Inflammatory macrophage (primary cell): ENCODE measurements at places on chromosomes 7 and 10.

- no peak for DNase-seq
Measured at GRCh38 chr7:26627891-26628341, 236.5 kb downstream of the SKAP2 start.

DNA sequence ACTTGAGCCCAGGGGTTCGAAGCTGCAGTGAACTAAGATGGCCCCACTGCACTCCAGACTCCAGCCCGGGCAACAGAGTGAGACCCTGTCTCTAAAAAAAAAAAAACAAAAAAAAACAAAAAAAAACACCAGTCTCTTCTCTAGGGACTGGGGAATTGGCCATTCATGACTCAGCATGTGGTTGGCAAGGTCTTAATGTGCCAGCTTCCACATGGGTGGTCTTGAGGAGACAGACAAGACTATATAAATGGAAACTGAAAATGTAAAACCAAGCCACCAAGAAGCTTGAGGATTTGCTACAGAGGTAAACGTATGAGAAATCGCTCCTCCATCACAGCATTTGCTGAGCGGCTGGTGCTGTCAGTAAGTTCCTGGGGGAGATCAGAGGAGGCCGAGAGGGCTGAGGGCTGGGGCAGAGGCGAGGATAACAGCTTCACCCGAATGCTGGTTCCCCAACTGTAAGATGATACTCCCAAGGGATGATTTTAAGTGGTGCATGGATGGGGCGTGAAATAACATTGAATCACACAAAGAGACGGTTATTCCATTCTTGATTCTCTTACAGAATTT is 128.7 kb downstream of the C10orf105 start:
- DNase-seq, result no peak

DNA sequence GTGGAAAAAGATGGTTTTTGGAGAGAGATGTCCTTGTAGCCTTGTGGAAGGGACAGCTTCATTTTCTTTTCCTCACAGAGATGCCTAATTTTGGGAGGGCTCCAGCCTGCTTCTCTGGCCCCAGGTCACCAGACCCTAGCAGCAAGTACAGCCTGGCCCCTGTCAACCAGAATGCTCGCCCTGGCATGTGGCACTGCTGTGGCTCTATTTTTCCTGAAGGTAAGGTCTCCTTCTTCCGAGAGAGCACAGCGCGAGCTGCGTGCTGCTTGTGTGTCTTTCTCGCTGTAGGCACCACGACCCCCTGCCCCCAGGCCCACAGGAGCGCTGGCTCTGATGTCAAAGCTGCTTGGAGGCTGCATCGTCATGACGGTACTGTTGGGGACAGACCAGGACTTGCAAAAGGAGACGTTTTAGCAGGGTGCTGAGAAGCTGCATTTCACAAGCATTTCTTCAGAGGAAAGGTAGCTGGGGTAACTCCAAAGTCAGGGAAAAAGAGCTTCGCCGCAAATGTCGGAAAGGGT is 58.7 kb downstream of the CLEC2L start:
- DNase-seq, result no peak

- no peak for DNase-seq
Measured at GRCh38 chr10:130045091-130045652, 65.5 kb downstream of the C10orf143 start.

GRCh38 chr10:99411546-99411945 is 18.9 kb downstream of the GOT1 start:
- DNase-seq, result no peak

- DNase-seq, result no peak
Measured at GRCh38 chr10:59898125-59898835, 8.1 kb downstream of the CCDC6 start.

GRCh38 chr7:26485367-26485934 is 193.8 kb downstream of the SNX10 start:
- DNase-seq, result no peak

DNA sequence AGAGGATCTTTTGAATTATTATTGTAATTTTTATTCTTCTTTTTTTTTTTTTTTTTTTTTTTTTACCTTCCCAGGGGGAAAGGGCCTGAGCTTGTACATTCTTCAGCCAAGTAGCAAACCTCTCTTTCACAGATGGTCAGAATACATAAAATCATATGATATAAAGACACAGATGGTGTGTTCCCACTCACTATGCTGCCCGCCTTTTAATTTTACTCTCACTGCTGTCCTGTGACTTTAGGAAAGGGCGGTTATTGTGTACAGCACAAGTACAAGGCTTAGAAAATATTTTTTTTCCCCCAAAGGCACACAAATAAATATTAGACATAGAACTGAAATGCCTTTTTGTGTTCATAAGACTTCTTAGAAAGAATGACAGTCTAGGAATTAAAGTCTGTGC is 213.6 kb downstream of the RPS24 start:
- DNase-seq, result no peak

DNA sequence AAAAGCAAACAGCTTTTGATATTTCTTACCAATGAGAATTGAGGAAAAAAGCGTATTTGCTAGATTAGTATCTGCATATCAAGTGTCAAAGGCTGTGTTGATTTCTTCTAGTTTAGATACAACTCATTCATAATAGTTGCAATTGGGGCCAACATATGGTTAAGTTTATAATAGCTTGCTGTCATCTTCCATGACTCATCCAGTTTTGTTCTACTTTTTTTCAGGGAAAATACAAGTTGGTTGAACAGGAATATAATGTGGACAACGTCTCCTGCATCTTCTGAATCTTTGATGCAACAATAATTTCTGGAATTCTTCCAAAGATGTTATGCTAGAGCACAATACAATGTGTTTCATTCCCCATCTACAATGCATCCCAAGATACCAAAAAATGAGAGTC is 182.0 kb downstream of the THSD7A start:
- DNase-seq, result no peak

- no peak for DNase-seq
Measured at GRCh38 chr7:36408589-36408988, 18.9 kb downstream of the ANLN start.

DNA sequence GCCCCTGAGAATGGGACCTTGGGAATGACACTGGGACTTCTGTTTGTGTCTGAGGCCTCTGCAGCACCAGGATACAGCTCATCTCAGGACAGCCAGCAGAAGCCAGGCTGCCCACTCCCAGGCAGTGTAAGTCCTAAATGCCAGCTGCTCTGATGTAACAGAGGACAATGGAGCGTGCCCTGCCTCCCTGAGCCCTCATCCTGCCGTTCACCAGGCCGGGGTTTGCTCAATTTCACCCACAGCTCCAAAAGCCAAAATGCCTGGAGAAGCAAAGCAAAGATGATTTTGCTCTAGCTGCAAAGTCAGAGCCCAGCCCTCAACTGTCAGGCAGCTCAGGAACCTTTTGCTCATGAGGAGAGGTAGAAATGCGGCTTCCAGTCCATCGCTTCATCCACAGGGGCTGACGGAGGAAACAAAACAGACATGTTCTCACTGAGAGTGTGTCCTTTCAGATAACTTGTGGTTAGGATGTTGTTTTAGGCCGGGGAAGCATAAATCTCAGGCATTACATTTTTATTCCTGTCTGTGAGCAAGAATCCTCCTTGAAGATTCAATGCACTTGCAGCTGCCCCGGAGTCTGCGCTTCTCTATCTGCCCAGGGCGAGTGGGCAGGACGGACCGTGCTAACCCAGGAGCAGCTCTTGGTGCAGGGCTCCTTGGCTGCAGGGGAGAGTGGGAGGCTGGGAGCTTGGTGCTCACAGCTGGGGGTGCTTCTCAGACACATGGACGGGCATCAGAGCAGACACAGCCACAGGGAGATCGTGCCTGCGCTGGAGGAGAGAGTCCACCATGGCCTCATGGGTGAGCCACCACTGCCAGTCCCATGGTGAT is 83.2 kb upstream of the CHST15 start:
- no peak for DNase-seq
